ENCODE measurements at places on chromosomes 7 and 10.

DNA sequence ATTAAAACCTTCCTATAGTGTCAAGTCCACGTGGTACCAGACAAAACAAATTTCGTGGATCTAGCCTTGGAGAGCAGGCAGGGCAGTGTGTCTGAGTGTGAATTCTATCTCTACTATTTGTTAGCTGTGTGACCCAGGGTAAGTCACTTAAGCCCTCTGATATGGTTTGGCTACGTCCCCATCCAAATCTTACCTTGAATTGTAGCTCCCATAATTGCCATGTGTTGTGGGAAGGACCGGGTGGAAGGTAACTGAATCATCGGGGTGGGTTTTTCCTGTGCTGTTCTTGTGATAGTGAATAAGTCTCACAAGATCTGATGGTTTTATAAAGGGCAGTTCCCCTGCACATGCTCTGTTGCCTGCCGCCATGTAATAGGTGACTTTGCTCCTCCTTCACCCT, 2.8 kb upstream of the NPFFR1 start:
- DNase-seq = no peak

DNA sequence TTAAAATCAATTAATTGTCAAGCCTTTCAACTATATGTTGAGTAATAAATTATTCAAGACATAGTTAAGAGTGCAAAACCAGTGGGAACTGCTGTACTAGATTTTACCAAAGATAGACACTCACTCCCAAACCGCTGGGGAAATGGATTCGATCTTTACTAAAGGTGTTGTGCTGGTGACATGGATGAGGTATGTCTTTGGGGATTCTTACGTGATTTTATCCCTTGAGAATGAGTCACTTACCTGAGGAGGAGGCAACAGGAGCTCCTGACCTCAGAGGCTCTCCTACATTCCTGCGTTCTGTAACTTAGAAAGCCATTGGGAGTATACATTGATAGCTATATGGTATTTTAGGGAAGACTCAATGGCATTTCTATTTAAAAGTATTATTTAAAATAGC, 165.5 kb downstream of the PKD1L1 start:
- DNase-seq = no peak

- DNase-seq = no peak
Measured at GRCh38 chr10:84523526-84523925, 195.1 kb downstream of the CCSER2 start.

- peak; percentile 78 for DNase-seq
Measured at GRCh38 chr10:124388823-124389612, 29.7 kb downstream of the OAT start.

- DNase-seq = no peak
Measured at GRCh38 chr10:71722849-71723248, 3.3 kb upstream of the C10orf105 start.

- no peak for DNase-seq
Measured at GRCh38 chr10:72226418-72227027, 10.4 kb upstream of the ASCC1 start.

DNA sequence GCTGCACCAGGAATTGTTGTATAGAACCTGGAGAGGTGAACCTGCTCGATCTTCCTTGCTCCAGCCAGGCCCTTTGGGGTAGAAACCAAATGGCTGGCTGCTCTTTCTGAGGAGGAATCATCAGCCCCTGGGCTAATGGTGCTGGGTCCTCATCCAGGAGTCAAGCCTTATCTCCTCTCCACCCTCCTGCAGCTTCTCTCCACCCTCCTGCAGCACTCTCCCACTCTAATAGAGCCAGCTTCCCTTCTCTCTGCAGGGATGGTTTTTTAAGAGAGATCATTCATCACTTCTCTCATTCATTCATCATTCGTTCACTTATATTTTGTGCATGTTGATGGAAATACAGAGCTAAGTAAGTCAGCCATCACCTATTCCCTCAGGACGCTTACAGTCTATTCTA, 103.5 kb downstream of the XPNPEP1 start:
- no peak for DNase-seq

DNA sequence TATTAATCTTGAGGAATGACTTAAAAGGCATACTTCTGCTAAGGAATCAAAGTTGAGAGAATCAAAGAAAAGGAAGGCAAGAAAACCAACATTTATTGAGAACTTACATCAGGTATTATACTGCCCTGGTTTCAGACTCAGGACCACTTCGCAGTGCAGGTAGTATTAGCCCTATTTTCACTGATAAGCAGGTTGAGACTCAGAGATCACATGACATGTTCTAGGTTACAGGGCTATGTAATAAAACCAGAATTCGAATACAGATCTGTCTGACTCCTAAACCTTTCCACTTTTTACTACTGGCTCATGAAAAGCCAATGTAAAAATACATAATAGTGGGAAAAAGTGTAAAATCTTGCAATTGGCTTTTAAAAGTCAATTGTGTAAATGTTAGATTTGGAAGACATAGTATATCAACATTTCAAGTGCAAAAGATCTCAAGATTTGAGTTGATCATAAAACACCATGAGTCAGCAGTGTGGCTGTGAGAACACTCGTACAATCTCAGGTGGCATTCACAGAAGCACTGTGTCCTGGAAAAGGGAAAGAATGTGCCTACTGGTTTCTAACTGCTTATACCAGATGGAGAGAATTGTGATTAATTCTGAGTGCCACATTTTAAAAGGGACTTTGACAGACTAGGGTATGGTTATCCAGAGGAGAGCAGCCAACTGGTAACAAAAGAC, 195.8 kb upstream of the MKLN1 start:
- DNase-seq = no peak

DNA sequence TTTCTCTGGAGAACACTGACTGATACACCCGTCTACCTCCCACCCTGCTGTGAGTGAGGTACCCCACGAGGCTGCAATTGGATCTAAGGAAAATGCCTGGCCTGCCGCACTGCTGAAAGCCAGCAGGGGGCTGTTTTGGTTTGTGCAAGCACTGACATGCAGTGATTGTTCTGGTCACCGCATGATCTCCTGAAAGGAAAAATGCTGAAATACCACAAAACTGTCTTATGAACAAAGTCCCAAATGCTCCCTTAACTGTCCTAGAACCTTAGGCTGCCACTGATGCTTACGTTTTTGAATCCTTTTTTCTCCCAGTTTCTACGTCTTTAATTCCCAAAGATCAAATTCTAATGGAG, 132.7 kb downstream of the JCAD start:
- no peak for DNase-seq

GRCh38 chr7:99312316-99313203, 13.1 kb upstream of the ARPC1A start:
- peak; percentile 57 for DNase-seq

- DNase-seq = no peak
Measured at GRCh38 chr7:118478236-118478635, 253.7 kb downstream of the ANKRD7 start.

- no peak for DNase-seq
Measured at GRCh38 chr7:66921396-66921917, 432 bp downstream of the TMEM248 start.

DNA sequence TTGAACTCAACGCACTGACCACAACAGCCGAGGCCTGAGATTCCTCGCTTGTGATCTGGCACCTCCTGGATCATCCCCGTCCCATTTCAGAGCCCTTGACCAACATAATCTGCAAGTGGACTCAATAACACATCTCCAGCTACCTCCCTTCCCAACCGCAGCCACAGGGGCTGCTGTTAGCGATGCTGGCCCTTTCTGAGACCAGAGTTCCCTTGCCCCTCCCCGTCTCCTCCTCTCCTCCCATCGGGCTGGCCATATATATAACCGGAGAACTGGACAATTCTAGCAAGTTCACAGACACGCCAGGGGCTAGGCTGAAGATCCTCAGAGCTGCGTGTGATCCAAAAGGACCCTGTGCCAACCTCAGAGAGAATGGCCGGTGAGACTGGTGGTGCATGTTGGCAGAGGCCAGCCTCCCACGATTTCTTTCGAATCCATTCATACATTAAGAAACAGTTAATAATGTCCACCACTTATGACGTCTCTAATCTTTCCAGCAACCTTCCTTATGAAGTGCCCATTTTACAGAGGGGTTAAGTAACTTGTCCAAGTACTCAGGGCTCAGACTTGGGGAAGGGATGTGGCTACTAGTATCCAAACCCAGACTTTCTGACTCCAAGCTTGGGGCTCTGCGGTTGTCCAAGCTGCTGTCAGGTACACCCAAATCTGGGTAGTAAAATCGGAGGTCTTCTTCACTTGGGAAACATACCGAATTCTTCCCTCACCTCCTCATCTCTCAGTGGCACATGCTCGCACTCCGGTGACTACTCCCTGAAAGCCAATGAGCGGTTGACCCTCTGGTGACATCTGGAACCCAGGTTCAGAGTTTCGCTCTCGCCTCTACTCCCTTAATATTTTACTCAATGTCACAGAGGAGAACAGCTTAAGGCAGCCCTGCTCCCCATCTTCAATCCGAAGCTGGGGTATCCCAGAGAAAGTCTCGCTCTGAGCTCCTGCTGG, 11.2 kb upstream of the FEZF1 start:
- DNase-seq = no peak

GRCh38 chr10:73768881-73769280, 13.0 kb upstream of the CHCHD1 start:
- peak; percentile 8 for DNase-seq

GRCh38 chr7:88344956-88345832, 38.5 kb upstream of the STEAP4 start:
- no peak for DNase-seq

- no peak for DNase-seq
Measured at GRCh38 chr10:44962870-44963738, 3.5 kb downstream of the RASSF4 start.

DNA sequence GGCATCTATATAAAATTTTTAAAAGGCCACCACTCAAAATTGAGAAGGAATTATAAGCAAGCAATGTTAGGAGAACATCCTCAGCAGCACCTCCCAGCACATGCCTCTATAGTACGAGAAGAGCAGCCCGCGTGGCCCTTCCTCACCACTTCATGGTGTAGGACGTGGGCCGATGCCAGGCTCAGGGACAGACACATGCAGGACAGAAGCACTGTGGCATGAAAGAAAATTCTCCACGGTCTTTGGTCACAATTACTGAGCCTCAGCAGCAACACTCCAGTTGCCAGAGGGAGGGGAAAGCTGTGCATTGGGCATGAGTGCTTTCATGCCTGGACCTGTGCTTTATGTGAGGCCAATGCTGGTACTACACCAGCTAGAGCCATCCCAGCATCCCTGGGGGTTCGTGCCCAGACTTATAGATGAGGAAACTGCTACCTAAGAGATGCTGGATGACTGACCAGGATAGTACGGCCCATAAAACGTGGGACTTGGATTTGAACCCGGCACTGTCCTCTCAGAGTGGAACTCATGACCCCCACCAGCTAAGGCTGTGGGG, 164.7 kb downstream of the ADAM12 start:
- no peak for DNase-seq

GRCh38 chr10:103111918-103112877, 80.9 kb downstream of the NT5C2 start:
- DNase-seq = no peak

GRCh38 chr7:25967278-25968204, 184.5 kb upstream of the NFE2L3 start:
- DNase-seq = no peak

DNA sequence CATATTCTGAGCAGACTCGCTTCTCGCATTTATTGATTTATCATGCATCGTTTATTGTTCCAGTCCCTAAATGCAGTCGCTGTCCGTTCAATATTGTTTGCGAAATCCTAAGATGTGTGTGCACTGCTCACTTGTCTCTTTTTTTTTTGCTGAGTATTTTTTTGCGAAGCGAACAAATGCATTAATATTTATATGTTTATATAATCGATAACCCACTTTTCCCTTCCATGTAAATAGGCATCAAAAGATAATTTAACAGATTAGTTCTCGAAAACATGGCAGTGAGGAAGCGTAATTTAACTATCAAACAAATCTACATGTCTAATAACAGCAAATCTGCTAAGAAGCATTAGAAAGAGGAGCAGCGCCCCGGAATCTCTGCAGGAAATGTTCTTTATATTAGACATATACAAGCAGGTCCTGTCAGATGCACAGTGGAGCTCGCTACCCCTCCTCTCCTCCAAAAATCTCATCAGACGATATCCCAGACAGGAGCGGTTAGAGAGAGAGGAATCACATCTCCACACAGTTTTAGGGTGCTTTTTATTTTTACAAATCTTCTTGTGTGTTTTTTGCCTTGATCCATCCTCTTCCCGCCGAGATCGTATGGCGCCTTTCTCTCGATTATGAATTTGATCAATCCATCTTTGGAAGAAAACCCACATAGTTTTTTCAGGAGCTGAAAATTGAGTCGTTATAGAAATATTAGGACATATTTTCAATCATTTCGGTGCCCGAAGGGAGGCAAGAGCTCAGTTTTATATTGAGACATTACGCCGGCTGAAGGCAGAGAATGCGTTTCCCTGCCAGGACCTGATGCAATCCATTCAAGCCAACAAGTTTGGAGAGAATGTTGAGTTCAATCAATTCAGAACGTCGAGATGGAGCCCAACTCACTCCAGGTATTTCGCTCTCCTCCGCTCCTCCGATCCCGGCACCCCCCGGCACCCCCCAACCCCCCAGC, at the start of gene ARID5B:
Gene ARID5B (plus strand): TSS at position 871 of the 964 bp plus-strand sequence. CDS start 11 bp downstream, at position 882.
- peak; percentile 25 for DNase-seq

GRCh38 chr10:103554488-103555324, 61.2 kb downstream of the NEURL1 start:
- DNase-seq = no peak

GRCh38 chr10:106284802-106285587, 879.5 kb downstream of the SORCS1 start:
- no peak for DNase-seq

DNA sequence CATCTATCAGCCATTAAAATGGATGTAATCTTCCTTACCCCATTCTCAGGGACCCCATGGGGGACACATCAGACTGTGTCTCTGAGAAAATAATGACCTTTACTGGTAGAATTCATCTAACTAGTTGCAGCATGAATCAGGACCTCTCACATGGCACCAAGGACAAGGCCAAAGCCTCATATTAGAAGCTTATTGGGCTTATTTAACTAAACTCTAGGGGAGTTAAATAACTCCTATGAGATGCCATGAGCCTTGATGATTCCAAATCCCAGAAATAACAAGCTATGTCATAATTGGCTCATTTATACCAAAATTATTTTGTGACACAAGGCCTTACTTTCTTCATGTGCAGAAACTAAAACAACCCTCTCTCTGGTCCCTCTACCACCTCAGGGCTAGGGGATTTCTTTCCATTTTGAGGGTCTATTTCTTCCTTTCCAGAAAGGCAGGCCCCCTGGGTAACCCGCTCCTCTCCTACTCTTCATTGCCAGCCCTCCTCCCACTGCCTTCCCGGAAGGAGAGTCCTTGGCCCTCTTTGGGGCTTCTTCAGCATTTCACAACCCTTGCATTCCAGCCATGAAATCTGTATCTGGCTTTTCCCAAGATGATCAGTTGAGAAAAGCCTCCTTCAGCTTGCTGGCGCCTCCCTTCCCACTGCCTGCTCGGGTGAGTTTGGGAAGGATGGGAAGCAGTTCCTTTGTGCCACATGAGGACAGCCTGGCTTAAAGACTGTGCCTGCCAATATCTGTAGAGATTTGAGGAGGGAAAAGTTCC, 41.8 kb upstream of the TRIM8 start:
- DNase-seq = no peak

DNA sequence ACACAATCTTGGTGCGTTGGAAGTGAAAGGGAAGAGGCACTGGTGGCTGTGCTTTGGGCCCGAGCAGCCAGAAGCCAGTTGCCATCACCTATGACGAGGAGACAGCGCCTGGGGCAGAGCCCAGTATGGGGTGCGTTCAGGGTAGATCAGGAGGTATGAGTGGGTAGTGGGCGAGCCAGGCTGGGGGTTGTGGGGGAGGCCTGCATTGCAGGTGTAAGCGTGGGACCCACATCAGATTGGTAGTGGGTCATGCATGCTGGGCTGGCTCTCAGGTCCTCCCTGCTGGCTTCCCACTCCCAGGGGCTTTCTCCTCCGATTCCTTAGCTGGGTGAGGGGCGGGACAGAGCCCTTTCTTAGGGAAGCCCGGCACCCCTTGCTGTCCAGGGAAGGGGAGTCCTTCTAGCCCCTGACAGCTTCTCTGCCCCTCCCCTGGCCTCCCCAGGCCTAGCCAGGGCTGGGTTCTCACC, 445 bp upstream of the PVRIG start:
- no peak for DNase-seq

Measured in activated naive CD4-positive, alpha-beta T cell (primary cell).